Activated T-helper 17 cell treated with anti-CD3 and anti-CD28 coated beads, Interleukin-2, amount 50 U/mL, for 72 hours (primary cell): ENCODE measurements at places on chromosomes 16 and 17. TPM values are rescaled to one million over a fixed set of nuclear protein-coding genes. Genes with fewer than 3 reads are reported as not detected.

DNA sequence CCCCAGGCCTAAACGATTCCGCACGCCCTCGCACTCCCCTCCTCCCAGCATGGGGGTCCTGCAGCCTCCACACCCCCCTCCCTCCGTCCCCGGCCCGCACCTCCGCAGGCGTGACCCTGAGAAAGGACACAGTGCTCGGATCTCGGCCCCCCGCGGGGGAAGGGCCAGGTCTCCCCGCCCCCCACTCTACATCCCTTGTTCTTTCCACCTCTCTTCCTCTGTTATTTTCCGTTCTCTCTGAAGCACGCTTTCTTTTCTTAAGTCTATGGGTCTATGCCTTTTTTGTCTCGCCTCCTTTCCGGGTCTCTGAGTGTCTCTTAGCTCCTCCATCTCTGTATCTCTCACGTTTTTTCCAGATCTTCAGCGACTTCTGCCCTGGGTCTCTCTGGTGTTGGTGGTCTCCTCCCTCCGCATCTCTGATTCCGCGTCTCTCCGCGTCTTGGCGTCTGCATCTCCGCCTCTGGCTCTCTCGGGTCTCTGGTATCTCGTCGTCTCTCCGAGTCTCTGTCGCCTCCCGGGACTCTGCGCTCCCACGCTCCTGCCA is 2.1 kb upstream of the HES7 start:
- H3K27ac ChIP-seq, result peak overlapping the region; percentile 99
- H3K27me3 ChIP-seq, result peaks cover 27% of the 10 kb centered on the region
- peak; percentile 10 for ATAC-seq
- H3K36me3 ChIP-seq, result peaks cover 38% of the 10 kb centered on the region
- H3K4me1 ChIP-seq, result peaks cover 42% of the 10 kb centered on the region
- H3K4me3 ChIP-seq, result peak overlapping the region; percentile 95

The CES1 gene
- total RNA-seq, result not detected

DNA sequence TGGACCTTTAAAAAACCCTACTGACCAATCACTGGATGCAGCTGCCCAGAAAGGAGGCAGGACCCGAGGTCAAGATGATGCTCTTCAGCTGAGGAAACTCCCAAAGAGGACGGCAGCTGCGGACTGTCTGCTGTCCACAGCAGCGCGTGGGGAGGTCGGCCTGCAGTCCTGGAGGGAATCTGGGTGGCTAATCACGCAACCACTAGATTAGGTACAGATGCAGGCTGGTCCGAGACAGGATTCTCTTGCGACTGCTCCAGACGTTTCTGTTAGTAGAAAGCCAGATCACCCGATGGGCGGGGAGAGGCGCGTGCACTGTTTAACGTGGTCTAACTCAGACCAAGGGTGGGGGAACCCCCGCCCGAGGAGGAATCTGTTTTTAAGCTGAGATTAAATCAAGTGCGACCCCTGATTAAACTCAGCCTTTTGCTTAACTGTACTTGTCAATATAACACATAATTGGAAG is 8.8 kb downstream of the CTRB2 start:
- peaks cover 11% of the 10 kb centered on the region for H3K4me1 ChIP-seq
- no peak overlapping the region for H3K27ac ChIP-seq
- peaks cover 15% of the 10 kb centered on the region for H3K27me3 ChIP-seq
- H3K4me3 ChIP-seq, result no peak overlapping the region
- ATAC-seq, result no peak
- no peaks in the 10 kb centered on the region for H3K36me3 ChIP-seq

- H3K27me3 ChIP-seq, result no peaks in the 10 kb centered on the region
- H3K4me3 ChIP-seq, result no peak overlapping the region
- no peaks in the 10 kb centered on the region for H3K36me3 ChIP-seq
- H3K27ac ChIP-seq, result no peak overlapping the region
- ATAC-seq, result no peak
- H3K4me1 ChIP-seq, result no peaks in the 10 kb centered on the region
These were observed 14.7 kb upstream of the CDH1 start for GRCh38 chr16:68722119-68723024.

The SLC16A5 gene
- 14.6 TPM for total RNA-seq

The RASL10B gene
- 0.16 TPM for total RNA-seq

The KRTAP2-2 gene
- not detected for total RNA-seq

- H3K27me3 ChIP-seq, result no peaks in the 10 kb centered on the region
- peaks cover 85% of the 10 kb centered on the region for H3K36me3 ChIP-seq
- H3K4me1 ChIP-seq, result peaks cover 6% of the 10 kb centered on the region
- H3K27ac ChIP-seq, result no peak overlapping the region
These were observed 5.6 kb downstream of the STX4 start for GRCh38 chr16:31038993-31039392.

DNA sequence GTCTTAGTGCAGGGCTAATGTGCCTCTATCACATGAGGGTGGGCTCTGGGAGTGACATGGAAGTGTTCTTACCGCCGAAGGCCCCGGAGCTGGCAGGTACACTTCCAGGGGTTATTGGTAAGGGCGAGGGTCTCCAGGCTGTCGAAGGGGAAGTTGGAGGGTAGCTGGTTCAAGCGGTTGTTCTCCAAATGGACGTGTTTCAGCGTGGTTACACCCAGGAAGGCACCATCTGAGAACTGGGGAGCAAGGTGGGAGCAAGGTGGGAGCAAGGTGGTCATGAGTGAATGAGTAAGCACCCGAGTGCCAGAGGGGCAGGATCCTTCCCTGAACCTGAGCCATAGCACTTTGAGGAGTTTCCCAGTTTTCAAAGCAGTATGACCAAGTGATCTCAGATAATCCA is 3.0 kb downstream of the CHAD start:
- peaks cover 5% of the 10 kb centered on the region for H3K4me1 ChIP-seq
- no peak overlapping the region for H3K27ac ChIP-seq
- ATAC-seq, result no peak
- no peak overlapping the region for H3K4me3 ChIP-seq
- no peaks in the 10 kb centered on the region for H3K36me3 ChIP-seq

- peak overlapping the region; percentile 68 for H3K27ac ChIP-seq
- ATAC-seq, result no peak
- H3K27me3 ChIP-seq, result peaks cover 12% of the 10 kb centered on the region
- H3K4me1 ChIP-seq, result peaks cover 16% of the 10 kb centered on the region
- H3K4me3 ChIP-seq, result no peak overlapping the region
These were observed 26.9 kb downstream of the CEP295NL start for GRCh38 chr17:78876094-78876597.

The ABCC6 gene
- total RNA-seq, result not detected

The HIC1 gene
- total RNA-seq, result 24.4 TPM

DNA sequence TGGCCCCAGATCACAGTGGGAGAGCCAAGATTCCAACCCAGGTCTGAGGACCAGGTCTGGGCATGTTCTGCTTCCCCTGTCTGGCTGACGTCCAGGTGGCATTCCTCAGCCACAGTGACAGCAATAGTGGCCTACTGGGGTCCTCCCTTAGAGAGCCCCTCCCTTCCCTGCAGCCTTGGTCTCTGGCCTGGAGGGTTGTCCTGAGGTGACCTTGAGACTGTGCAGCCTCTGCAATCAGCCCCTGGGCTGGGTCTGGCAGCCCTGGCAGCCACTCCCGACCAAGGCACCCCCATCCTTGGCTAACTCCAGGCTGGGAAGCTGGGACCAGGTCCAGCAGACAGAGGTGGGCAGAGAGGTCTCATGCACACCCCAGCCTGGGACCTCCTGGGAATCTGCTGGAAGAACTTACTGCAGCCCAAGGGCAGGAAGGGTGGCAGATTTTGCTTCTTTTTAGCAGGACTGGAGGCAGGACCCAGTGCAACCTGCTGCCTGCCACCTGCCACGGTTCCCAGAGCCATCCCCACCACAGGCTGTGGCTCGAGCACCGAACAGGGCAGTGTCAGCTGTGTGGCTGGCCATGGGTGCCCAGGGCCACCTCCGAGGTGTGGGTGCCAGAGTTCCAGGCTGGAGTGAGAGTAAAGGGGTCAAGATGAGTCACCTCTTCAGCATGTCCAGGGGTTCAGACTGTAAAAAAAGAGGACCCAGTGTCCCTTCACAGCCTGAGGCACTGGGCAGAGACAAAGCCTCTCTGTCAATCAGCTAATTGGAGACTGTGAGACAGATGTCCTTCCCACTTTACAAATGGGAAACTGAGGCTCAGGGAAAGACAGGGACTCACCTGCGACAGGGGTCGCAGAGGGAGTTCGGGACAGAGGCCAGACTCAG is 12.6 kb downstream of the GRB7 start:
- ATAC-seq, result no peak
- H3K27ac ChIP-seq, result no peak overlapping the region
- no peak overlapping the region for H3K4me3 ChIP-seq
- H3K4me1 ChIP-seq, result peaks cover 6% of the 10 kb centered on the region

DNA sequence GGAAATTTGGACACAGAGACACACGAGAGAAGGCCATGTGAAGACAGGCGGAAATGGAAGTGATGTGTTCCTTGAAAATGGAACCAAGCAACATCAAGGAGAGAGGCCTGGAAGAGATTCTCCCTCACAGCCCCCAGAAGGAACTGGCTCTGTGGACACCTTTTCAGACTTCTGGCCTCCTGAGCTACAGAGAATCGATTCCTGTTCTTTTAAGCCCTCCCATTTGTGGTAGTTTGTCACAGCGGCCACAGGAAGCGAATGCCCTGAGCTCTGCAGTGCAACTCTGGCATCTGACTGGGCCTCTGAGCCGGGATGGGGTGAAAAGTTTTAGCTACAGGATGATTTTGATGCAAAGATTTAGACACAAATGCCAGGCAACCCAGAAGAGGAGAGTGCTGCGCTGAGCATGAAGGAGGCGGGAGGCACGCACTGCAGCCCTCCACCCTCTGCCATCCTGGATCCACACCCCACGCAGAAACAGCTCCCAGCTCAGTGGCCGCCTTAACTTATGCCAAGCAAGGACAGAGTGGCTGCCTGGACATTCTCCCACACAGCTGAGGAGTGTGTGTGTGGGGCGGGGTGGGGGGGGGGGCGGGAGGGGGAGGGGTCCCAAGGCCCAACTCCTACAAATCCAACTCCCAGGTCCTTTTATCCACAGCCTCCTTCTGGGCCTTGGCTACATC is 2.2 kb downstream of the TIMP2 start:
- H3K4me1 ChIP-seq, result peaks cover 8% of the 10 kb centered on the region
- H3K36me3 ChIP-seq, result no peaks in the 10 kb centered on the region
- peaks cover 2% of the 10 kb centered on the region for H3K27me3 ChIP-seq
- no peak for ATAC-seq
- H3K27ac ChIP-seq, result no peak overlapping the region

- H3K27ac ChIP-seq, result no peak overlapping the region
- no peak overlapping the region for H3K4me3 ChIP-seq
- H3K36me3 ChIP-seq, result peaks cover 16% of the 10 kb centered on the region
- no peak for ATAC-seq
These were observed 6.3 kb upstream of the CEP131 start for GRCh38 chr17:81228834-81229665.

The PRR14 gene
- 97.5 TPM for total RNA-seq

The KCNG4 gene
- not detected for total RNA-seq
